ENCODE measurements at places on chromosomes 7 and 10.

DNA sequence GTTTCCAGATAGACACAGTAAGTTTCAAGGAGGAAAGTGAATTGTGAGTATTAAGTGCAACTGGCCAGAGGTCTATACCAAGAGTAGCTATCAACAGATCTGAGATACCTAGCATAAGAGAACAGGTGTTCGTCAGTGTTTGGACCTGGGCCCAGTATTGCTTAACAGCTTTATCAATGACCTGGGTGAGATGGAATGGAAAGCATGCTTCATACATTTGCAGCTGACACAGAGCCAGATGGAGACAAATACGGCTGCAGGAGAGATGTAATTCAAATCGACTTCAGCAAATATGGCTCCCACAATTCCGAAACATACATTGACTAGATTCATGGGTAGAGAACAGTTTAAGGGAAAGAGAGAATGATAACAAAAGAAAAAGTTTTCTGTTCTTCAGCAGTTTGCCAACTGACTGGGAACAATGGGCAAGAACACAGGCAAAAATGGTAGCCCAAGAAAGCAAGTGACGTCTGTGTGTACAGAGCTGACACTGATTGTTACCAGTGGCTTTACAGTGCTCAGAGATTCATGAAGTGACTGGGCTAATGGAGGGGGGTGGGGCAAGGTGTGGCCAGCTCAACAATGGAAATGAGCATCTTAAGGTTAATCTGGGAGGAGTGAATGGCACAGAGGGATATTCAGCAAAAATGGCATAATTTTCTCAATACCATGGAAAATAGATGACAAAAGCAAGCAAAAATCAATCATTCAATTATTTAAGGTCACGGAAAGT lies 28.0 kb upstream of the COBL start:
- DNase-seq = no peak

DNA sequence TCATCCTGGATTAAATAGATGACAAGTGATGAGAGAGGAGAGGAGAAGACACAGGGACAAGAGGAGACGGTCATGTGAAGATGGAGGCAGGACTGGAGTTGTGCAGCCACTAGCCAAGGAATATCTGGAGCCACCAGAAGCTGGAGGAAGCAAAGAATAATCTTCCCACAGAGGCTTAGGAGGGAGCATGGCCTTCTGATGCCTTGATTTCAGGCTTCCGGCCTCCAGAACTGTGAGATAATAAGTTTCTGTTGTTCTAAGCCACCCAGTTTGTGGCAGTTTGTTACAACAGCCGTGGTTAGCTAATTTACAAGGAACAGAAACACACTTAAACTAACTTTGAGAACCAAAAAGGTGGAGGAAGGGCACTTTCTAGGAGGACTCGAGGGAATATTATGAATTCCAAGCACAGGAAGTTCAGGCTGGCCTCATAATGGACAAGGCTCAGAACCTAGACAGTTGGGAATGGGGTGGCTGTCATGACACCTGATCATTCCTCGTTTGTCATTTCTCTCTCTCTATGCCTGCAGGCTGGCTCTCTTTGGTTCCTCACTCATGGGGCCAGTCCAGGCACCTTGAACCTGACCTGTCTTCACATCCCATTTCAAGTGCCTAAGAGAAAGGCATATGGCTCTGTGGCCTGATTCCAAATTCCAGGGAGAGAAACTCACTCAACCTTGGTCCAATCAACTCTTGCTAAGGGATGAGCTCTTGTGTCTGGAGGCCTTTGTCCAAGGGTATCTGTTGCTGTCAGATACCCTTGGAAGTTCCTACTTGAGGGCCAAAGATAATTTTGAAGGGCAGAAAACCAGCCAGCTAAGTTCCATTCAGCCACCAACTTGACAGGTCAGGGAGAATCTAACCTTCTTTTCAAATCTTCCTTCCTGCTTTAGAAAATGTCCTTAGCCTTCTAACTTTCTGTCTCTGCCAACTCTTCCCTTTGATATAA lies 33.5 kb upstream of the PDZD8 start:
- no peak for DNase-seq

DNA sequence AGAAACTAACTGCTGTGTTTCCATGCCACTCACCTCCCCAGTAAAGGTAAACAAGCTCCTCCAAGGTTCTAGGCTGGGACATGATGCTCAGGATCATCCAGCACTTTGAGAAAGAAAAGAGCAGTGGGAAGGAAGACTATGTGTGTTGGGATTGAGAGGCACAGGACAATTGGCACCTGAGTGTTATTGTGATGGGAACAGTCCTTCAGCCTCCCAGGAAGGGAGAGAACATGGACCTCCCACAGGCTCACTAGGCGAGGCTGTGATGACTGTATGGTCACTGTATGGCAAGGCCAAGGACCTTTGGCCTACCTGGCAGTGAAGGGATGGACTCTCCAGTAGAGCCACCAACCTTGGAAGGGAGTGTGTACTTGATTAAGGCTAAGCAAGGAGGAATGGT lies 123.2 kb upstream of the UNC5B start:
- DNase-seq = no peak

- DNase-seq = no peak
These were observed 43.2 kb upstream of the ATRNL1 start for GRCh38 chr10:115049960-115050359.

DNA sequence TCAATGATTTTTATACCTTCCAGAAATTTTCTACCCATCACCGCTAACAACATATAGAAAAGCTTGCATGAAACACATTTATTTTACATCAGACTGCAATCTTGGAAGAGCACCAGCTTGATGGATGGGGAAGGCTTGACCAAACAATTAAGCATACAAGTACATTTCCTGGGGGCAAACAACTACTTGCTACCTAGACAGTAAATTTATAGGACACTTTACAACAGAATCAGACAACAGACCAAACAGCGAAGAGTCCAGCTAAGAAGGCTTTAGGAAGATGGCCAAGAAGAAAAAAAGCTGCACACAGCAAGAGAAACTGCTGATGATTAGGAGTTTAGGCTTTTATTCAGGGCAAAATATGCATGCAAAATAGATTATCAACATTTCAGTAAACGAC lies 8.0 kb downstream of the AASS start:
- no peak for DNase-seq

DNA sequence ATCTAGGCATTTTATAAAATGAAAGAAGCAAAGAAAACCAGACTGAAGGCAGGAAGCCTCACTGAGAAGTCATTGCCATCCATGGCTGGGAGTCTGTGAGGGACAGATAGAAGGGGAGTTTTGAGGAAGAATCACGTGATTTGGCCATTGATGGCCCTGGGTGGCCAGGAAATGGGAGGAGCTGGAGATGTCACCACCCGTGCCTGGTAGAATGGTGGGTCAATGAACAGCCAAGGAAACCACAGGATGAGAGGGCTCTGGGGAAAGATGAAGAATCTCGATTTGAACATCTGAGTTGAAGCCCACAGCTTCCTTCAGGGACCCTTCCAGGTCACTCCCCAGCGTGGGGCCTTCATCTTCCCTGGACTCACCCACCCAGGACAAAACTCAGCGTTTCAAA lies 103.3 kb upstream of the CHST15 start:
- no peak for DNase-seq

- DNase-seq = no peak
These were observed 3.0 kb upstream of the AQP1 start for GRCh38 chr7:30908681-30909080.

DNA sequence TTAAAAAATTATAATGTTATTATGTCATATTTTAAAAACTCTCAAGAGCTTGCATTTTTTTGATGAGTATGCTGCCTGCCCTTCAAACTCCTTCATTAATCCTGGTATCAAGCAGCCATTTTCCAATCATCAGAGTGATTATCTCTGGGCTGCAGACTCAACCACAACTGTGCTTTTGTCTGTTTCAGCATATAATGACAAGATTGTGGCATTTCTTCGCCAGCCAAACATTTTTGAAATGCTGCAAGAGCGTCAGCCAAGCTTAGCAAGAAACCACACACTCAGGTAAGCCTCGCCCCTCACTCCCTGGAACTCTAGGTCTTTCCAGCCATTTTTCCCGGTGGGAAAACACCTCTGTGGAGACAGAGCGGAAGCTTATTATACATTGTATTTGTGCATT lies 90.0 kb upstream of the STK17A start:
- DNase-seq = no peak

DNA sequence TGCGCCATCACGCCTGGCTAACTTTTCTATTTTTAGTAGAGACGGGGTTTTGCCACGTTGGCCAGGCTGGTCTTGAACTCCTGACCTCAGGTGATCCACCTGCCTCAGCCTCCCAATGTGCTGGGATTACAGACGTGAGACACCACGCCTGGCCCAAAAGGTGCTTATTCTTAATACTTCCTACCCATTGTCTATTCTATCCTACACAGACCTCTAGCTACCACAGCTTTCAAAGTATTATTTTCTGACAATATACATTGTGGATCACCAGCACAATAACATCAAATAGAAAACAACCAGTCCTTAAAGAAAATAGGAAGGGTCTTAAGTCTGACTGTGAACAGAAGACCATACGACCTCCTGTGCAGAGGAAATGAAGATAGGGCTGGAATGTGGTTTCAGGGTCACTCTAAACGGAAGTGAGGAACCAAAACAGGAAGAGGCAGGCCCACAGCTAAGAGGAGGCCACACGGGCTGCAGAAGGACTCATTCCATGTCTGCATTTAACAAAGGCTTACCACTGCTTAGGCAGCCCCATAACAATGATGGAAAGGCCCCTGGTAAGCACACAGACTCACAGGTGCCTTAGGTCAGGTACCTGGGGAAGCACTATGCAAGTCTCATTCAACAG lies 115.2 kb downstream of the ZFAND4 start:
- no peak for DNase-seq

DNA sequence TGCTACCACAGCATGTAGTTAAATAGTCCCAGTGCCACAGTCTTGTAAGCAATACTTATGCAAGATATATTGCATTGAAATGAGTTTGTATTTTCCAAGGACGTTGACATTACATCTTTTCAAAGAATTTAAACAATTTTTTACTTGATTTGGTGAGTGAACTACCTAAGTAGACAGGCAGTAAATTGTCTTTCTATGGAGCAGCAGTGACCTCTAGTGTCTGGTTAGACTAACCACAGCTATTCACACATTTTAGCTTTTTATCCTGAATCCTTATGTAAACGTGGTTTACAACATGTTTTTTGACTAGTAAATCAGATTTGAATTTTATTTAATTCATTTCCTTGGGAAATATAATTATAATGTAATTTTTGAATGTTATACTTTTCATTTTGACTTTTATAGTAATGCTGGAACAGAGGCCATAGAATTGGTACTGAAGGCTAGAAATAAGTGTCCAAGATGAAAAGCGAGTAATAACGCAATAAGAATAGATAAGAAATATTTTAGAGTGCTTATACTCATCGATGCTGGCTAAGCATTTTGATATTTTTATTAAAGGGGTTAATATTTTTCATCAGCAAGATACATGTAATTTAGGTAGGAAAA lies 5.6 kb downstream of the LRRTM3 start:
- DNase-seq = peak; percentile 79

DNA sequence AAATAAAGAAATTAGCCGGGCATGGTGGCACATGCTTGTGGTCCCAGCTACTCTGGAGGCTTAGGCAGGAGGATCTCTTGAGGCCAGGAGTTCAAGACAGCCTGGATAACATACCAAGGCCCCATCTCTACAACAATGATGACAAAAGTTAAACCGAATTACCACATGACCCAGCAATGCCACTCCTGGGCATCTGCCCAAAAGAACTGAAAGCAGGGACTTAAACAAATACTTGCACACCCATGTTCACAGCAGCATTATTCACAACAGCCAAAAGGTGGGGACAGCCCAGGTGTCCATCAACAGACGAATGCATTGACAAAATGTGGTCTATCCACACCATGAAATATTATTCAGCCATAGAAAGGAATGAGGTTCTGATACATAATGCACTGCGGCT lies 83.9 kb downstream of the HIP1 start:
- DNase-seq = no peak

DNA sequence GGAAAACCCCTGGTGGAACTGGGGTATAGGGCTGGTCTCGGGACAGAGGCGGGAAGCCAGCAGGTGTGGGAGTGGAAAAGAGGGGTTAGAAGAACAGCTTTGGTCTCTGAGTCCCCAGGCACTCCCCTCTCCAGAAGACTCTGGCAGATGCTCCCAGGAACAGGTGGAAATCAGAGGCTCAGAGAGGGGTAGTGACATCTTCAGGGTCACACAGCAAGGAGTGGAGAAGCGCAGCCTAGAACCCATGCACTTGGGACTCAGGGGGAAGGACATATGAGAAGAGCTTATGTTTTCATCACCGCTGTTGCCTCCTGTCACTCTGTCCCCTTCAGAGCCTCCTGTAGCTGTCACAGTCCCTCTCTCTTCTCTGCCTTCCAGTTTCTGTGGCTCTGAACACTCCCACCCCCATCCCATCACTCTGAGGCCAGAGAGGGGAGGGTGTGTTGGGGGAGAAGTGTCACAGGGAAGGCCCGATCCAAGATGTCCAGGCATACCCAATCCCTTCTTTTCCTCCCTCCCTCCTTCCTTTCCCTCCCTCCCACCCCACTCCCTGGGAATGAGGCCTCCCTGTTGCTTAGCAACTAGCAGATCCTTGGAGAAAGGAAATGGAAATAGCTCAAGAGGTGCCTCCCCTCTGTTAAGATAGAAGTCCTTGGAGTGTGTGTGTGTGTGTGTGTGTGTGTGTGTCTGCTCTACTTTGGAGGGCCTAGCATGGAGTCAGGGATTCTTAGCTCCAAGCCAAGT lies 32.0 kb downstream of the SRRM3 start:
- DNase-seq = no peak

GRCh38 chr10:22475651-22476600 lies 130.6 kb downstream of the SPAG6 start:
- DNase-seq = peak; percentile 50

- no peak for DNase-seq
These were observed 5.5 kb upstream of the MGAM start for GRCh38 chr7:141990011-141990725.

GRCh38 chr10:93753621-93754250 lies 4.0 kb upstream of the LGI1 start:
- no peak for DNase-seq

- DNase-seq = peak; percentile 46
These were observed 50.0 kb downstream of the SRI start for GRCh38 chr7:88169717-88170320.

DNA sequence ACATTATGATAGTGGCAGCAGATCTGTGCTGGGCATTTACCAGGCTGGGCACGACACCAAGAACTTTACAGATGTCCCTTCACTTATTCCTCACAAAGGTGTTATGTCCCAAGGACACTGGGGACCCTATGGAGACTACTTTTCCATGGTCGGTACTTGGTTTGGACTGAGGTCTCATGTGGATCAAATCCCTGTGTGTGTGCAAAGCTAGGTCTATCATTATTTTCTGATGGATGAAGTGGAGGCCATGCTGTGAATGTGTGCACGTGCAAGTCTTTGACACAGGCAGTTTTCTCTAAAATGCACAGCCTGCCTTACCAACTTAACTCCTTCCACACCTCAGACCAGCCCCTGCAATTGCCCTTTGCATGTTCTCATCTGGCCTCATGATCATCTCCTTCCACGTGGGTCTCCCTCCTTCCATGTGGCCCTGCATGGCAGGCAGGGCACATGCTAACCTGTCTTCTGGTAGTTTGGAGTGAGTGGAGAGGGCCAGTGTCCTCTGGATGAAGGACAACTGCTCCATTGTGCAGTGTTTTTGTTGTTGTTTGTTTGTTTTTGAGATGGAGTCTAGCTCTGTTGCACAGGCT lies 16.0 kb upstream of the ZNF273 start:
- no peak for DNase-seq
